Mesenteric fat pad (tissue), 1 donor: ENCODE measurements at places on chromosomes 1 and 21.

- DNase-seq: no peak
Measured at GRCh38 chr1:85109475-85109874, 61.2 kb upstream of the MCOLN3 start.

DNA sequence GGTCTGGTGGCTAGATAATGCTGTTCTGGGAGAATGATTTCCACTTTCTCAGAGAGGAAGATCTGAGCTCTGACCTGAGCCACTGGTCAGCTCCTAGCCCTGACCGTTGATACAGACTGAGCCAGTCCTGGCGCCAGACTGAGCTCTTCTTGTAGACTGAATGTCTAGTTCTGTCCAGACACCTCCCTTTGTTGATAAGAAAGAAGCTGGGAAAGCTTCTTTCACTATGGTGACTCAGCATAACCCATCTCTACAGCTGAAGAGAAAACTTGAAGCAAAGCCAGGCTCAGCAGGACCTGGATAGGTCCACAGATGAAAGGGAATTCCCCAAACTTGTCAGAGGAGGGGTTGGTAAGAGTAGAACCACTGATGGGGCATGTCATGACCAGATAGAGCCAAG is 9.9 kb upstream of the TRABD2B start:
- no peak for DNase-seq

DNA sequence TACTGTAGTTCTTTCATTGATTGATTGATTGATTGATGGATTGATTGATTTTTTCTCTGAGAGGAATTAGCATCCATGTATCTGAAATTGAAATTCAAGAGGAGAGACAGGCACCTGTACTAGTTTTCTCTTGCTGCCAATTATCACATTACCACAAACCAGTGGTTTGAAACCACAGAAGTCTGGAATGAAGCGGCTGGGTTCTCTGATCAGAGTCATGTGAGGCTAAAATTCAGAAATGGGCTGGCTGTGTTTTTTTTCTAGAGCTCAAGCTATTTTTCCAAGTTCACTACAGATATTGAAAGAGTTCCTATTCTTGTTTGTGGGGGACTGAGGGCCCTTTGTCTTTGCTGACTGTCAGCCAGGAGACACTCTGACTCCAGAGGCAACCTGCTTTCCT is 10.0 kb downstream of the NBPF3 start:
- DNase-seq: no peak

- DNase-seq: no peak
Measured at GRCh38 chr21:36420571-36421339, 35.6 kb downstream of the CHAF1B start.

DNA sequence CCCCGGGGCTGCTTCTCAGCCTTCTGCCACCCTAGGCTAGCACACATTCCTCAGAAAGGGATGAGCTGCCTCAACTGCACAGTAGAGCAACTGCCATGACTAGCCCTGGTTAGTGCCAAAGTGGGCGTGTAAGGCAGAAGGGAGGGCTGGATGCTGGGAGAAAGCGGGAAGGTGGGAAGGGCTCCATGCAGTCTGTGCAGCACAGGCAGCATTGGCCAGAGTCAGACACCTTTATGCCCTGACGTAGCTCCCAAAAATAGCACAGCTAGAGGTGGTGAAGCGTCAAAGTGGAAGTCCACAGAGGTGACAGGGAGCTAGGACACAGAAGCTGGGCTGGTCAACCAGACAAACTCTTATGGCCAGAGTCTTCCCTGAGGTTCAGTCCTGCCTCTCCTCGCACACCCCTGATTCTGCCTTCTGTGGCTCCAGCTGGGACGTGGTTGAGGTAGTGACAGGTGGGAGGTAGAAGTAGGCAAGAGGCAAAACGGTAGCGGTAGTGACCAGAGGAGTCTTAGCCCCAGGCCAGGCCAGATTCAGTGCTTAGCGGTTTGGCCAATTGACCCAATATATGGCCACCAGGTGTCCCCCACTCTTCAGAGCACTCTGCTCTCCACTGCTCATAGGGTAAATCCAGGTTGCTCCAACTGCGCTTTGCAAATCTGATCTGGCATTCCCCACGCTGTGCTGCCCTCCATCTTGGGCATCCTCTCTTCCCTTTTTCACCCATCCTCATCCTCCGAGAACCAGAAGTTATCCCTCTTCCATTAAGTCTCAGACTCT is 45.6 kb downstream of the DDX20 start:
- no peak for DNase-seq
